ENCODE measurements at places on chromosomes 11 and 22. TPM values are rescaled to one million over a fixed set of nuclear protein-coding genes. Genes with fewer than 3 reads are reported as not detected.

The ARHGAP42 gene
- 29.0 TPM for total RNA-seq

The IGSF22 gene
- total RNA-seq = 2.0 TPM

The MS4A12 gene
- total RNA-seq = 666 TPM

The SLC43A3 gene
- 9.6 TPM for total RNA-seq

The OR51G2 gene
- not detected for total RNA-seq

The GANAB gene
- total RNA-seq = 270 TPM

The UBQLNL gene
- total RNA-seq = 0.25 TPM

The BDNF gene
- total RNA-seq = 0.15 TPM

The SLN gene
- total RNA-seq = not detected
